ENCODE measurements at places on chromosomes 7 and 10.

GRCh38 chr7:138021889-138022288 is 20.0 kb upstream of the CREB3L2 start:
- DNase-seq, result no peak

GRCh38 chr7:122984021-122984420 is 11.5 kb downstream of the TAS2R16 start:
- no peak for DNase-seq

GRCh38 chr10:114282526-114282925 is 43.5 kb downstream of the VWA2 start:
- DNase-seq, result no peak

DNA sequence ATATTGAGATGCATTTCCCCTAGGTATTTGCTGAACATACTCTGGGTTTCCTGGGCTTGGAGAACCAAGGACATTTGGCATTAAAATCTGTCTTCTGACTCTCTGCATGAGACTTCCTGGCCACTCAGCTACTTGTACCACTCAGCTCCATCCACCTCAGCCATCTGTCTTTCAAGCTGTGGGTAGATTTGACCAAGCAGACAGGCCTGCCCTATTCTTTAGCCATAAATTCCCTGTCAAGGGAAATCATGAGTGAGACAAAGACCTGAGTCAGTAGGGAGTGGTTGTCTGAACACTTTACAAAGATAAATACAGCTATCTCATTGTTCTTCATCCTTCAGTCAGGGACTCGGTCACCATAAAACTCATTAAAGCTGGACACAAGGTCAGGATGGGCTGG is 399.1 kb downstream of the GPAM start:
- no peak for DNase-seq

DNA sequence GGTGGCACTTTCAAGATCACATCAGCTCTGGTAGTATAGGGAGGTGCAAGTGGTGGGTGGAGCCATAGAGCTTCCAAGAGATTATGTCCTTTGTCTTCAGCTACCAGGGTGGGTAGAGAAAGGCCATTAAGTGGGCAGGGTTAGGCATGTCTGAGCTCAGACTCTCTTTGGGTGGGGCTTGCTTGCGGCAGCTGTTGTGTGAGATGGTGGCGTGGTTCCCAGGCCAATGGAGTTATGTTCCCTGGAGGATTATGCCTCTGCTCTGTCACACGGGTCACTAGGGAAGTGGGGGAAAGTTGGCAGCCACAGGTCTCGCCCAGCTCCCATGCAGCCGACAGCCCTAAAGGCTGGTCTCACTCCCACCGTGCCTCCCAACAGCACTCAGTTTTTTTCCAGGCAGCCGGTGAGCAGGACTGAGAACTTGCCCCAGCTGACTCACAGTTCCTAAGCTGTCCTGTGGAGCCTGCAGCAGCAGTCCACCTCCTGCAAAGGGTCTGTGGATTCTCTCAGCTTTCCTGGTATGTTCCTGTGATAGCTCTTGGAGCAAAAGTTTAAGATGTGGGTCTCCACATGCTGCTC is 459.0 kb downstream of the SH2D4B start:
- DNase-seq, result no peak
